ENCODE measurements at places on chromosomes 7 and 10.

GRCh38 chr10:79434821-79435251 lies 10.6 kb downstream of the ZCCHC24 start:
- no peak for DNase-seq

- DNase-seq = no peak
These were observed 68.1 kb downstream of the PODXL start for GRCh38 chr7:131488361-131488760.

DNA sequence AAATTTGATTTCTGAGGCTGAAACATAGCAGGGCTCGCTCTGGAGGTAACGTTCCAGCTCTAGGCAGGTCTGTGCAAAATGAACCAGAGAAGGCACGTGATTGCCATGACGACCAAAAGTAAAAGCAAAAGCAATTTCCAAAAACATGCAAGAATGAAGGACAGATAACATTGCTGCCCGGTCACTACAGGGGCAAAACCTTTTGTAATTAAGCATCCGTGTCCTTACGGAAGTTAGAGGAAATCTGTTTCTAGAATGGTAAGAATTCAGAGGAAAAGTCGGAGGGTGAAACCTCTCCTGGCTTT lies 2.9 kb downstream of the KLF6 start:
- no peak for DNase-seq

DNA sequence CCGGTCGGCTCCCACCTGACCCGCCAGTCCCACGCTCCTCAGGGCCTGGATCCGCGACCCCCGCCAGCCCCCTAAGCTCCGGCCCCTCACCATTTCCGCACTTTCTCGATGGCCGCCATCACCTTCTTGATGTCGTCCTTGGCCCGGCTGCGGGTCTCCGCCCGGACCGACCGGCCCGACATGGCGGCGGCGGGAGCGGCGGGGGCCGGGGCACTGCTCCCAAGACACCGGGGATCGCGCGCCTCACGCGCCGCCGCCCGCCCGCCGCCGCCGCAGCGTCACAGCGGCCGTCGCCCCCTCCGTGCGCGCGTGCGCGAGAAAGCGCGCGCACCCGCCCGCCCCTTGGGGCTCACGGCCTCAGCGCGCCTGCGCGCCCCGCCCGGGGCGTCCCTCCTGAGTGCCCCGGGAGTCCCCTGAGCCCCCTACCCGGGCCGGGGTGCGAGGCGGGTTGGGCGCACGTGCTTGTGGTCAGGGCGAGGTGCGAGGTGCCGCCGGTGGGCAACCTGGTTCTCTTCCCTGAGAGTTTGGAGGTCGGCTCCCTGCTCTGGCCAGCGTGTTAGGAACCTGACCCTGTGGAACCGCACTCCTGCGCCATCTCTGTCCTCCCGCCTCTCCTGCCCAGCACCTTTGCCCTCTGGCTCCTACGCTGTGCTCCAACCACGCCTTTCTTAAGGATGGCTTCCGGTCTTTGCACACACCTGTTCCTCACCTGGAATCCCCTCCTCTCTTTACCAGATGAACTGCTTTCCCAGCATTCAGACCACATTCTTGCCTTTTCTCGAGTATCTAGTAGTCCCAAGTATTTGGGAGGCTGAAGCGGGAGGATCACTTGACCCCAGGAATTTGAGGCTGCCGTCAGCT lies at the start of gene BCL7B:
BCL7B (minus strand) TSS at position 294 of the 861 bp plus-strand sequence; CDS start at position 182, 112 bp downstream.
- DNase-seq = peak; percentile 56

DNA sequence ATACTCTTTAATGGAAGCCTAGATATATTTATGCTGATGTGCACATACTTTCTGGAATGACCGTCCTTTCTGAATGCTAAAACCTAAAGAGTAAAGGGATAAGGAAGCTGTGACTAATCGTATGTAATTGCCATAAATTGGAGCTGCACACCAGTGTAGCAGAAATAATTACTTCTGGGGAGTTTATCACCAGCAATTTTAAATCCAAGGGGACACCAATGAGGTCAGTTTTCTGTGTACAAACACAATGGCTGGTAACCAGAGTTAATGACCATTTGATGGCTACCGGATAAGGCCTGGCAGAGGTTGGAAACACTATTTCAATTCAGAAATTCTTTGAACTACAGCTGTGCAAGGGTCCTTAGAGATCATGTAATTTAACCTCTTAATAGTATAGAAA lies 670.1 kb downstream of the REEP3 start:
- no peak for DNase-seq

- no peak for DNase-seq
These were observed 25.1 kb downstream of the GALNT11 start for GRCh38 chr7:152050547-152050971.

GRCh38 chr7:135490783-135491182 lies 19.1 kb downstream of the CNOT4 start:
- no peak for DNase-seq

GRCh38 chr10:79413196-79413595 lies 32.2 kb downstream of the ZCCHC24 start:
- DNase-seq = no peak

GRCh38 chr7:41375582-41375981 lies 327.3 kb downstream of the INHBA start:
- DNase-seq = no peak

GRCh38 chr7:27994639-27995038 lies 186.0 kb downstream of the JAZF1 start:
- DNase-seq = no peak

- no peak for DNase-seq
These were observed 376.3 kb downstream of the INHBA start for GRCh38 chr7:41326616-41327015.

DNA sequence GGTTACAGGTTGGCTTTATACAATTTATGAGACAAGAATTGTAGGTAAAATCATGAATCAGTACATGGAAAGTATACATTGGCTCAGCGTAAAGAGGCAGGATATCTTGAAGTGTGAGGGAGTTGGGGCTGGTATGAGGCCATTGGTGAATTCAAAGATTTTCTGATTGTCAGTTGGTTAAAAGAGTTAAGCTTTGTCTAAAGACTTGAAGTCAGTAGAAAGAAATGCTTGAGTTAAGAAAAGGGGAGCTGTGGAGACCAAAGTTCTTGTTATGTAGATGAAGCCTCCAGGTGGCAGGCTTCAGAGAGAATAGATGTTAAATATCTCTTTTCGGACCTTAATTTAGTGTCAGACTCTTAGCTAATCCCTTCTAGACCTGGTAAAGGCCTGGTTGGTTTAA lies 341.0 kb downstream of the GALNT17 start:
- DNase-seq = no peak

GRCh38 chr7:108145401-108145800 lies 15.2 kb upstream of the LAMB4 start:
- DNase-seq = no peak

Data from stimulated activated CD4-positive, alpha-beta T cell treated with anti-CD3 and anti-CD28 coated beads, Interleukin-1b, Interleukin-23, amount 100 ng/mL, for 1 hour (primary cell).